ENCODE measurements at places on chromosomes 6 and 20. TPM values are rescaled to one million over a fixed set of nuclear protein-coding genes. Genes with fewer than 3 reads are reported as not detected.

DNA sequence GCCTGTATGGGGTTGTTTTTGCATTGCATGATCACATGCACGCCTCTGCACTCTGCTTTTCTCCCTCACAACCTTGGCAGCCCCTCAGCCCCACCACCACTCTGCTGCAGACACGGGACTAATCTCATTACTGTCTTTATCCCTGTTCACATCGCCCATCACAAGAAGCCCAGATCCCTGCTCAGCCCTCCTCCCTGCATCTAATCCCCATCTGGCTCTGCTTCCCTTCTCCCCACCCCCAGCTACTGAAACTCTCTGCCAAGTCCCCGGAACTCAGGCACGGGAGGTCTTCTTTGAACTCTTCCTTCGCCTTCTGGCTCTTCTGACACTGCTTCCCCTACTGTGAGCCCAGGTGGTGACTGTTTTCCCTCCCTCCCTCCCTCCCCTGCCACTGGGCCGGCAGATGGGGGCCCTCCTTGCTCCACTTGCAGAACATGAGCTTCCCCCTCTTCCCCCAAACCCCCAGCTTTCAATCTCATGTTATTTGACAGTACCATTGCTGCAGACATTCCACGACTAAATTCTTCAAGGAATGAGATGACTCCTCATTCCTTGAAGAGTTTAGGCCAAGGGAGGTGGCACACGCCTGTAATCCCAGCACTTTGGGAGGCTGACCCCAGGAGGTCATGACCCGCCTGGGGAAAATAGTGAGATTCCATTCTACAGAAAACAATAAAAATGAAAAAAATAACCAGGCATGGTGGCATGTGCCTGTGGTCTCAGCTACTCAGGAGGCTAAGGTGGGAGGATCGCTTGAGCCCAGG is 21.9 kb upstream of the TULP1 start:
- DNase-seq: no peak

DNA sequence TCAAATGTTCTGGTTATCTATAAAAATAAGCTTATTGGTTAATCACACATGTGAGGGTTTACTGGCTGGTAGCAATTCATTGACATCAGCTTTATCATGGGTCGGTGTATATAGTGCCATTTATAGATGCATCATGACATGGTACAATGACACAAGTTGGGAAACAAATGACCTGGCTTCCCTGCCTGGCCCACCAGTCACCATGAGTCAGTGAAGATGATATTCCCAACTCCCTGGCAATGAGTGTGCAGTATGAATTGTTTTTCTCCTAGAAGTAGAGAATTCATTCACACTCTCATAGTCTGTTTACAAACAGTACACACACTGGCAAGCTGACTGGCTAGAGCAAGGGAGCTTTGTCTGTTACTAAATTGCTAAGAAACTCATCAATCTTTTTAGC is 37.2 kb upstream of the CALHM6 start:
- DNase-seq: no peak

DNA sequence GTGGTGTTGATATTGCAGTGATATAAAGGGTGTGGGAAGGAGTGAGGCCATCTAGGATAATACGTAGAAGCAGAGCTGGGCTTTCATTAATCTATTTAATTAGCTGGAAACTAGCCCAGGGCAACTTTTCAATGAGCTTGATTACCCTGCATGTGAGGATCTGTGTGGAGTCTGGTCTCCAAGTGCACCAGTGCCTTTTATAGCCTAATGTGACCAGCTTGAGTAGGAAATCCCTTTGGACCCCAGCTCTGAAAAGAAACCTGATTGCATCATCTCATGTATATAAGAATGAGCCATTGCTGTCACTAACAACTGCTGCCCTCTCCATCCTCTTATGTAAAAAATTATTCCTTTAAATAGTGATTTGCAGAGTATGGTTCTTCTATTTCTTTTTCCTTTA is 72.6 kb downstream of the CD109 start:
- DNase-seq: no peak

GRCh38 chr20:15594158-15594695 is 979.0 kb downstream of the KIF16B start:
- DNase-seq: no peak

GRCh38 chr6:34200340-34200971 is 36.2 kb upstream of the HMGA1 start:
- DNase-seq: no peak

- DNase-seq: peak; percentile 61
Observed at GRCh38 chr6:36028877-36029324, 1.3 kb downstream of the MAPK14 start.

- no peak for DNase-seq
Observed at GRCh38 chr20:22100686-22101085, 395.2 kb downstream of the PAX1 start.

- no peak for DNase-seq
Observed at GRCh38 chr6:134535831-134536230, 217.9 kb upstream of the SGK1 start.

- no peak for DNase-seq
Observed at GRCh38 chr20:39358052-39358451, 395.9 kb downstream of the DHX35 start.

- DNase-seq: no peak
Observed at GRCh38 chr6:158758451-158758860, 60.7 kb downstream of the EZR start.

- peak; percentile 86 for DNase-seq
Observed at GRCh38 chr20:22583773-22584521, 425 bp downstream of the FOXA2 start.

DNA sequence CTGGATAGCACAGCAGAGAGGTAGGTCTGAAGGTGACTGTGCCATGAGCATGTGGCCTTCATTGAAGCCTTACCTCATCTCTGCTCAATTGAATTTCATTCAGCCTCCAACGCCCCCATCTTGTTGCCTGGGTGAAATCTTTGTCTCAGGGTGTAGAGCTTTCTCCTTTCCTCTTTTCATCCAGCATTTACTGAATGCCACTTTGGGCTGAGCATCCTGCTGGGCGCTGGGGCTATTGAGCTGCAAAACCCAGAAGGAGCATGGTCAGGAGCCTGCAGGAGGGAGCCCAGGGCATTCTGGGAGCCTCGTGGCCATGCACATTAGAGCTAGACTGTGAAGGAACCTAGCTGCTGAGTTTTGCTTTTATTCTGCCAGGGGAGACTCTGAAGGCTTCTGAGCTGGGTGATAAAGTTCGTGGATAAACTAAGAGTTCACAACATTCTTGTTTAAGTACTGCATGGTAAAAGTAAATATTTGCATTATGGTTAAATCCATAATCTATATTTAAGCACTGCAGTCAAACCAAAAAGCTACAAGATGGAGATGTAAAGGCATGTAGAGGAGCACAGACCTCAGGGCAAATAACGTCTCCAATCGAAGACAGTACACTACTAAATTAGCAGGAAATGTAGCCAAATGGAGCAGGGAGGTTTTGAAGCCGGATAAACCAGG is 13.2 kb upstream of the ASXL1 start:
- no peak for DNase-seq

GRCh38 chr6:155067956-155068615 is 73.0 kb downstream of the TIAM2 start:
- no peak for DNase-seq

- no peak for DNase-seq
Observed at GRCh38 chr6:47247227-47247797, 62.4 kb downstream of the TNFRSF21 start.

DNA sequence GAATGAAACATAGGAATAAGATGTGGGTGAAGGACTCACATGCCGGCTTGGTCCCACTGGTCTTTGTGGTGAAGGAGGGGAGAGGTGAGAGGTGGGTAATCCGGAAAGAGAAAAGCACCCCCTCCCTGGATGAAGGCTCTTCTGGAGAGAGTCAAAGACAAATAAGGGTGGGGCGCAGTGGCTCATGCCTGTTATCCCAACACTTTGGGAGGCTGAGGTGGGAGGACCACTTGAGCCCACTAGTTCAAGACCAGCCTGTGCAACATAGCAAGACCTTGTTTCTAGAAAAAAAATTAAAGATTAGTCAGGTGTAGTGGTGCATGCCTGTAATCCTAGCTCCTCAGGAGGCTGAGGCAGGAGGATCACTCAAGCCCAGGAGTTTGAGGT is 3.1 kb downstream of the LTB start:
- DNase-seq: no peak

The MRPL2 gene
- 71.8 TPM for total RNA-seq

The HCK gene
- total RNA-seq: 3.7 TPM

The NRSN1 gene
- total RNA-seq: not detected

The SGK2 gene
- total RNA-seq: 81.1 TPM

Data from left lobe of liver (tissue), 2 donors.